Stimulated activated CD4-positive, alpha-beta T cell treated with anti-CD3 and anti-CD28 coated beads, Interleukin-15, amount 100 ng/mL, for 48 hours (primary cell): ENCODE measurements at places on chromosomes 2 and 18.

GRCh38 chr18:64175432-64175831 lies 26.5 kb upstream of the LINC00305 start:
- DNase-seq, result no peak

DNA sequence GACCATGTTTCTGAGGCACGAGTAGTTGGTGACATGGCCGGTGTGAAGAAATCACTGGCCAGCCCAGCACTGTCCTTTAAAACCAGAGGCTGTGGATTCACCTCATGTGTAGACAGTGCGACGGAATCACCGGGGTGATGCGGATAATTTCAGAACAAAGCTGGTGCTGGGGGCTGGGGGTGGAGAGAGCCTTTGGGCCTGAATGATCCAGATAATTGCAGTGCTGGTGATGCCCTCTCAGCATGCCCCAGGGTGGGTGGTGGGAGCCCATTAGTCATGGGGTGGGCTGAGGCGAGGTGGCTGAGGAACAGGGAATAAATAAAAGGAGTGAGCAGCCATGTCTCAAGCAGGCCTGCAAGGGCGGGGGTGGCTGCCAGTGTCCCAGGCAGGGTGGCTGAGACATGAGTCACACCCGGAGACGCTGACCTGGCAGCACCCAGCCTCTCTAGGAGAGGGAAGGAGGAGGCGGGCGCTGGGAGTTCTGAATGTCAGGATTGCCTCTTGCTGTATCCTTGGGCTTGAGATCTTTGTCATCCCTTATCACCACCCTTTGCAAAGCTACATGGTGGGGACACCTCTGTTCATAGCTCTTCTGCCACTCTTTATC lies 151.1 kb upstream of the MSH6 start:
- DNase-seq, result no peak

DNA sequence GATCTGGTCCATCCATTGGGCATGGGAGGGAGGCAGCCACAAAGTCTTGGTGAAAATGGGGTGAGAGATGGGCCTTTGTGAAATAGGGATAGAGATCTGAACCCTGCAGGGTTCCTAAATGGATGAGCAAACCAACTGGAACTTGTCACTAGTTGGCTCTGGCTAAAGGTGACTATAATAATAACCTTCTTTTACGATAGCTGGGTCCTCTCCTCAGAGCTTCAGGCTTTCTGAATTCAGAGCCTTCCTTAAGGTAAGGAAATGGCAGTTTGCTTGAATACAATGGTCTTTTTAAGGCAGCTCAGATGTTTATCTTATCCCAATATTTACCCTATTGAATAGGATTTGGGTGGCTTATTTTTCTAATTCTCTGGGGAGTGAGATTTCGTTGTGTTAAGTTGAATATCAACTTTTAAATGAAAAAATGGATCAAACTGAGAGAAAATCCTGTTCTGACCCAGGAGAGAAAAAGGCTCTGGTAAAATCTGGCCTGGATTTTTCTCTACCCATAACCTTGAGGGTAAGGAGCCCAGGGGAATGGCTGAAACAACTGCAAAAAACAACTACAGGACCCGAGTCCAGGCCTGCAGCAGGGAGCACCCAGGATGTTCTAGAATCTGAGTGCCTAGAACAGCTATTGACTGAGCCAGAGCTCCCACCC lies 61.1 kb upstream of the CXCR4 start:
- DNase-seq, result no peak

DNA sequence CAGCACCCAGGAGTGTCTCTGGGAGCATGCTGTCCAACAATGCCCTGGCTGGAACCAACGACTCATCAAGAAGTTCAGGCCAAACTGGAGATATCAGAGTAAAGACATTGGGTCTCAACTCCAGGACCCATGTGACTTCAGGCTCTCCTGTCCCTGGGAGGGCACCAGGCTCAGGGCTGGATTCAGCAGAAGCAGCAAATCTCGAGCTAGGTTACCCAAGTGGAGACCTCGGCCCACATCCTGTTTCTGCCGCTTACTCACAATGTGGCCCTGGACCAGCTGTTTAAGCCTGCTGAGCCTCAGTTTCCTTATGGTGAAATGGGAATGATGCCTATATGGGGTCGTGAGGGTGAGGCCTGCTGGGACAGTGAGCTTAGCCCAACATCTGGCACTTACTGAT lies 9.3 kb upstream of the OTOF start:
- no peak for DNase-seq

GRCh38 chr2:20189299-20189931 lies 35.5 kb downstream of the SDC1 start:
- DNase-seq, result no peak

GRCh38 chr18:24048261-24048660 lies 33.7 kb downstream of the TTC39C start:
- DNase-seq, result no peak

GRCh38 chr2:158969715-158970240 lies 1.3 kb downstream of the TANC1 start:
- DNase-seq, result no peak
